ENCODE measurements at places on chromosomes 5 and 9.

DNA sequence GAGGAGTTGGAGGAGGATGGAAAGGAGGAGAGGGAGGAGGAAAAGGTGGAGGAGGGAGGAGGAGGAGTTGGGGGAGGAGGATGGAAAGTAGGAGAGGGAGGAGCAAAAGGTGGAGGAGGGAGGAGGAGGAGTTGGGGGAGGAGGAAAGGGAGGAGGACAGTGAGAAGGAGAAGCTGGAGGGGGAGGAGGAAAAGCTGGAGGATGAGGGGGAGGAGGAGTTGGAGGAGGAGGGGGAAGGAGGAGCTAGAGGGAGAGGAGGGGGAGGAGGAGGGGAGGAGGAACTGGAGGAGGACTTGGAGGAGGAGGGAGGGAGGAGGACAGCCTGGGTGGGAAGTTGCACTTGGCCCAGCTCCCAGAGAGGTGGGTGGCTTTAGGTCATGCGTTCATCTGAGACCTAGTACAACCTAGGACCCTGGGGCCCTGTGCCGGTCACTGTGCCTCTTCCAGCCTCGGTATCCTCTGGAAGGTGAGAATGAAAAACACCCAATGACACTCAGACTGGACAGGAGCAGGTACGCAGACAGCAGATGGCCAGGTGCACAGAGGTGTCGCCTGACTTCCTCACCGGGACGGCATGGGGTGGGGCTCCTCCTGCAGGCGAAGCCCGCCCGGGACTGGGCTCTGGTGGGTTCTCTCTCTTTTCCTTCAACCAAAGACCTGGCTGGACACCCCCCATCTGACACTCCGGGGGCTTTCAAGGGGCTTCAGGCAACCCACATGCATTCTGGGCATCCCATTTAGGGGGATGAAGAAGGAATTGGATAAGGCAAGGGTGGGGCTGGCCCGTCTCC lies 12.2 kb upstream of the SLC2A6 start:
- DNase-seq = no peak

DNA sequence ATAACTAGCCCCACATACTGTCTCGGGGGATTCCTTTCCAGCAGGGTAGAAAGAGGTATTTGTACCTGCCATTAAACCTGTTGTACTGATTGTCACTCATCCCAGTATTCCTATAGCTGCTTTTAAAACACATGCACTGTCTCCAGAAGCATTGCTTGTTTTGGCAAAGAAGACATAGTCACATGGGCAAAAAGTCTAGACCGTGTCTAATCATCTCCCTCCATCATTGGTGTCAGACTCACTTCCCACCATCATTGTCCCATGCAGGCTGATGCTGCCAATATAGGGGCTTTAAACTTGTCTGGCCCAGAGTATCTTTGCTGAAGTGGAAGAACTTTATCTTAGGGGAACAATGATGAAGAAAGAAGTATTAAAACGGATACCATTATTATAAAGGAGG lies 12.6 kb downstream of the DNAJC21 start:
- no peak for DNase-seq

- DNase-seq = no peak
Observed at GRCh38 chr5:131991593-131992324, 19.7 kb downstream of the ACSL6 start.

- no peak for DNase-seq
Observed at GRCh38 chr9:38073882-38074281, 4.9 kb upstream of the SHB start.

Data from HL-60 (cell line).